Fibroblast of the conjunctiva (primary cell): ENCODE measurements at places on chromosomes 6 and 20.
A peak's percentile ranks its signal among the peaks of the same experiment; 100 is the strongest.

DNA sequence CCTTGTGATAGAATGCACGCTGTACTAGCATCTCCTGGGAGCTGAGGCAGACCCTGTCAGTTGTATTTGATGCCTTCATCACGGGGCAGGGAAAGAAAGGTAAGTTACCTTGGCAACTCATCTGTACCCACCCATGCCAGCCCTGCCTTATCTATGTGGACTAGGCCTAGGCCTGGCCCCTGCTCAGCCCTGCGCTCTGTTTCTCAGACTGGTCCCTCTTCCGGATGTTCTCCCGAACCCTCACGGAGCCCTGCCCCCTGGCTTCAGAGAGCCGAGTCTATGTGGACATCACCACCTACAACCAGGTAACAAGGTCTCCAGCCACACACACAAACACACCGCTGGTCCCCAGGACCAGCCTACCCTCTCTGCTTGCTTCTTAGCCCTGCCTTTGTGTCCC, 4.2 kb downstream of the PIGT start:
- DNase-seq, result no peak

DNA sequence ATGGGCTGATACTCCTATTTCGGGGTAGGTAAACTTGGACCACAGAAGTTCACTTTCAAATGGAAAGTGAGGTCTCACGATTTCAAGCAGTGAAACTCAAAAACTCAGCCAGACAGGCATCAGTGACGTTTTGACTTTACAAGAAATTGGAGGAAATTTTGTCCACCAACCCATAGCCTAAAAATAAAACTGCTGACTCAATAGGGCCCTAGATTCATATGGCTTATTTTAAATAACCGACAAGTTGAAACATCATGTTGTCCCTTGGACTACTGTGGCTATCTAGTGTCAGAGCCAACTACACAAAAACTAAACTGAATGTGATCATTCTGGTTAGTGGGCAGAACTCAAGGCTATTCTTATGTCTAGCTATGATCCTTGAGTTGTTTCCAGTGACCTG, 486.3 kb downstream of the GRIK2 start:
- DNase-seq, result no peak

DNA sequence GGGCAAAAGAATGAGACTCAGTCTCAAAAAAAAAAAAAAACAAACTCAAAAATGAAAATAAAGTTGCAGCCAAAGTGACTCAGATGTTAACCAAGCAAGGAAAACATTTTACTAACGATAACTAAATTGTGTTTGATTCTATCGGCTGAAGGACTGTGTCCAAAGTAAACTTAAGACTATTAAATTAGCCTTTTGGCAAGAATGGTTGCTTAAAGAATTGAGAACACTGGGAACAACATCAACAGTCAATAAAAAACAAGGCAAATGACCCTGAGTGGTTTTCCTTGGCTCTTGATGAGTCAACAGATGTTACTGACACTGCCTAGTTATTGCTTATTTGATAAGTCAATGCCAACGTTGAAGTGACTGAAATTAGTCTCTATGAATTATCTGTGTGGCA, 36.7 kb downstream of the POU3F2 start:
- DNase-seq, result peak; percentile 59

DNA sequence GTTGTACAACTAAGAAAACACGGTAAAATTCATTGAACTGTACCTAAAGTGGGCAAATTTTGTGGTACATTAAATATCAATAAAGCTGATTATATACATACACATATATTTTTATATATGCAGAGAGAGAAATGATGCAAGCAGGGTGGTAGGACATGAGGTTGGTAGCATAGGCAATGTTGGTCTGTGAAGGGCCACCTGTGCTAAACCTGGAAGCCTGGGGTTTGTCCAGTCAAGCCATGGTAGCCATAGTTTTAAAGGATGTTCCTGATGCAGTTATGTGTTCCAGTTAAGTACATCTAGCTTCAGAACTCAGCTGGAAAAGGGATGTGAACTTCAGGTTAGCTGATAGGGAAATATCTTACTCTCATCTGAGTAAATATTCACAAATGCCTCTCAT, 60.1 kb downstream of the TRIM38 start:
- DNase-seq, result no peak

DNA sequence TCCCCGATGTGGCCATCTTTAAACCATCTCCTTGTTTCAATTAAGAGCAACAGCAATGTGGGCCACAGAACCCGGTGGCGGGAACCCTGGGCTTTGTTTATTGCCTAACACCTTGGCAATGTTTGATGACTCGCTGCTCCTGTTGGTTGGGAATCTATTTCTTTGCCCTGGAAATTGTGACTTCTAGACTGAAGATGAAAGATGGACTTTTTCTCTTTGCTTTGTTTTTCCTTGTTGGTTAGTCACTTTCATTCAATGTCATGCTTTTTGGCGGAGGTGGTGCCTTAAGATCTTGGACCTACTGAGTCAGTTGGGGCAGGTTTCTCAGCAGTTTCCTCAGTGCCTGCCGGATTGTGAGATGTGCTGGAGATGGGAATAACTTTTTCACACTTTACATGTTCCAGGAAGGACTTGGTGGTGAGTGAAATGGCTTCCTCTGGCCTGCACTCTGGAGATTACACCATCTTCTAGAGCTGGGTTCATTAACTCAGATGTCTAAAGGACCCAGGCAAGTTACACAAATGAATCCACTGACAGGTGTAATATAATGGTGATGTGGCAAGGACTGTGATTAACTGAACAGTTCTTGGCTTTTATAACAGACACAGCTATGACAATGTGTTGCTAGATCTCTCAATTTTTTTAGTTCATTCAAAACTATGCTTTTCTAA, 56.3 kb downstream of the TSHZ2 start:
- DNase-seq, result no peak

DNA sequence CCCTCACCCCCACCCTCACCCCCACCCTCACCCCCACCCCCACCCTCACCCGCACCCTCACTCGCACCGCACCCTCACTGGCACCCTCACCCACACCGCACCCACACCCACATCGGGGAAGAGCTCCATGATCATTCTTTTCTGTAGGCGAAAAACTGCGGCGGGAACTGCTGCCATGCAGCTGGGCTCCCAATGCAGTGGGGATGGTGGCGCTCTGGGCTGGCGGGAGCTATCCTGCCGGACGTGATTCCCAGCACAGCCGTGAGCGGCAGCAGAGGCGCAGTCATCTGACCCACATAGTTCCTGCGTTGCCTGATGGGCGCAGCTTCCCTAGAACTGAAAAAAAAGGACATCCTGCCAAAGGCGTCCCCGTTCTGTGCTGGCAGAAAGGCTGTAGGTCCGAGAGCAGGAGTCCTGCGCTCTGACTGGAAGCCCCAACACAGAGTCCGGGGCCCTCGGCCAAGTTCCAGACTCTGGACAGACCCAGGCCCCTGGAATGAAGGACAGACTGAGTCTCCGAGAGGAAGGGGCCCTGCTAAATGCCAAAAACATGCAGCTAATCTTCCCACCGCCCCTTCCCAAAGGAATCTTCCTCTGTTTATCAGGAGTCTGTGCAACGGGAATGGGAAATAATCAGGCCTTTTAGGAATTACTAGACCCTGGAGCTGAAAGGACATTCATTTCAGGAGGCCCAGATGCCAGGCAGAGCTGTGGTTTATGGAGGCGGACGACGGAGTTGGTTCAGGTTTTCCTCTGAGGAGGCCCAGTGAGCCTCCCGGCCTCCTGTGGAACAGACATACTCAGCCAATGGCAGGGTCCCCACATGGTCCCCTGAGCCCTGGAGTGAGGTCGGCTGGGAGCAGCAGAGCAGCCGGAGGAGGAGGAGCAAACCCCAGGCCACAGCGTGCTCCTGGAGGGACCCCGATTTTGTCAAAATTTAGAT, 14.1 kb upstream of the TCFL5 start:
- peak; percentile 53 for DNase-seq

DNA sequence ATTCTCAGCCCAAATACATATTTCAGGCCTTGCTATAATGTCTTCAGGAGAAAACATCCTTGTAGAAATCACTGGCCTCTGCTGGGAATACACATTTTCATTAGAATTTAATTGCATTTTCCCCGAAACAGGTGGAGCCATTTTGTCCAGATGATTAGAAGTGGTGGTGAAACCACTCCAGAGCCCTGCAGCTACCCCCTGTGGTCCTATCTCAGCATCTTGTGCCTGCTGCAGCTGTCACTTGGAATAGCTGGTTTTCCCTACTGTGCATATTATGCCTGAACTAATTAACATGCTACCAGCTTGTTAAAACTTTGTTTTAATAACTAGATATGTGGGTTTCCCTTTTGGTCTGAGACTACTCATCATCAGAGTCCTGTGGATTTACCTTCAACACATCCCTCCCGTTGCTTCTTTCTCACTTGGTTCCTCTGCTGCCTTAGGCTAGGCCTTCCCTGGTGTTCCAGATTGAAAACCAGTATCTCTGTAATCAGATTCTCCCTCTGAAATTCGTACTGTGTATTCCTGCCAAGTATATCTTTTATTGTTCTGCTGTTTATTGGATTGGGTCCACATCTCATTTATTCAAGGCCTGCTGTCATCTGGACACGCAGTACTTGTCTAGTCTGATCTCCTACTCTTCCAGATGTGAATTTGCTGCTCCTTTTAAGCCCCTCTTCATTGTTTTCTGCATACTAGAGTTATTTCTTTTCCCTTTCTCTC, 15.2 kb downstream of the DNAH8 start:
- DNase-seq, result no peak

DNA sequence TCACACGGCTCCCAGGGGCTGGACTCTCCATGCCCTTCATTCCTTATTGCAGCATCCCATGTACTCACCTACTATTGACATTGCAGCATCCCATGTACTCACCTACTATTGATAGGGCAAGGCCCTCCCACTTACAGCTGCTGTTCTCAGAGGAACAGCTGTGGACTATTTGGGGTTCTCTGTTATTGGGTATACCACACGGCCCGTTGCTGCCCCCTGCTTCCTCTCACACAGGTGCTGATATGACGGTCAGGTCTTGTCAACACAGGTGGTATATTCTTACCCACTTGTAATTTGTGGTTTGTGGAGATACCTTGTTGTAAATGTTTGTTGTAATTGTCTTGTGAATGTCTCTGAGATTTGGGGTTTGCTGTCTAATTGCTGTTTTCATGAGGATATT, 18.8 kb downstream of the ALDH5A1 start:
- no peak for DNase-seq

DNA sequence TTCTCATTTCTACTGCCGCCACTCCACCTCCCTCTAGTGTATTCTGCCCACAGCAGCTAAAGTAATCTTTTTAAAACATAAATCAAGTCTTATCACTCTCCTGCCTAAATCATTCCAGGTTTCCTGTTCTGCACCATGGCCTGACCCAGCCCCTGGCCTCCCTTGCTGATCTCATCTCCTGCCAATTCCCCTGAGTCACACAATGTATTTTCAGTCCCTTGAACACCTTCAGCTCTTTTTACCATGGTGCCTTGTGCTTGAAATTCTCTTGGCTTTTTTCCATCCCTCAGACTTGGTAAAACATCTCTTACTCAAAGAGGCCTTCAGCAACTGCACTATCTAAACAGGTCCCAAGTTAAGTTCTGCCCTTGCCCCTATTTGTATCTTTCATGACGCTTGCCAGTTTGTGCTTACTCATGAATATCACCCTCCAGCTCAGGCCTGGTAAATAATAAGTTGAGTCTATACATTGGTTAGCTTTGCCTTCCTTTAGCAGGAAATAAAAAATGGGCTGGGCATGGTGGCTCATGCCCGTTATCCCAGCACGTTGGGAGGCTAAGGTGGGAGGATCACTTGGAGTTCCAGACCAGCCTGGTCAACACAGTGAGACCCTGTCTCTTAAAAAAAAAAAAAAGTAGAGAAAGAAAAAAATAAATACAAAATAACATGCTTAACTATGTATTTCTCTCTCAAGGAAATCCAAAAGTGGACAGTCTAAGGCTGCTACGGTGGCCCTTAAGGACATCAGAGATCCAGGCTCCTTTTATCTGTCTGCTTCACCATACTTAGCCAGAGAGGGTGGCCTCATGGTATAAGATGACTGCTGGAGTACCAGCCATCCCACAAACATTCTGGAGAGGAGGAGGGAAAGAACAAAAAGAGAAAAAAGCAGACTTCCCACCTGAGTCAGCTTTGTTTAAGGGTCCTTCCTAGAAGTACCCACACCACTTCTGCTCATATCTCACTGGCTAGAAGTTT, 62.2 kb downstream of the ARFGEF2 start:
- DNase-seq, result no peak

- DNase-seq, result no peak
These were observed 1.9 kb downstream of the TBPL1 start for GRCh38 chr6:133954657-133955576.

GRCh38 chr6:133985970-133986369, 32.9 kb downstream of the TBPL1 start:
- no peak for DNase-seq

- DNase-seq, result peak; percentile 68
These were observed 469.7 kb downstream of the CDKAL1 start for GRCh38 chr6:21003780-21004541.

DNA sequence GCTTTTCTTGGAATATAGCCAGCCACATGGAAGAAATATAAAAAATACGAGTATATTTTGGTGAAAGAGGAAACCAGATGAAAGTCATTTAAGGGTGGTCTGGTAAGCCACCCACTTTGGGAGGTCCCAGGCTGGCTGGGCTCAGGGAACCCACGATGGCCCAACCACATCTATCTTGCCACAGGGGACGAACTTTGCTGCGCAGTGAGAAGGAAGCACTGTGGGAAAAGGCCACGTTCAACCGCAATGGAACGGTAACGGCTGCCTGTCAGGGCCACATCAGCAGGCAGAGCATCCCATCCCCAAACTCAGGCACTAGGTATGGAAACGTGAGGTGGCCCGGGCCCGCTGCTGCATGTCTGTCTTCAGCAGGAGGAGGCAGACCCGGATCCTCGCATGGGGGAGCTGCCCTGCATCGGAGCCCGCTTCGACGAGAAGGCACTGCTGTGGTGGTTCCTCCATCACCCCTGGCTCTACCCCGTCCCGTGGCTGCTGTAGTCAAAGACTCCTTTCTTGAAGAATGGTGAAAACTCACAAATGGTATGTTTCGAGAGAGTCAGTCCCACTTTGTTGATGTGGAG, 300.4 kb downstream of the KIF16B start:
- DNase-seq, result no peak

GRCh38 chr6:33654831-33655554, 33.9 kb downstream of the ITPR3 start:
- DNase-seq, result peak; percentile 40

- no peak for DNase-seq
These were observed 101.9 kb downstream of the VEGFA start for GRCh38 chr6:43871933-43872332.

GRCh38 chr6:159008656-159009288, 8.8 kb upstream of the RSPH3 start:
- peak; percentile 12 for DNase-seq

- DNase-seq, result no peak
These were observed 23.4 kb downstream of the ATRN start for GRCh38 chr20:3494218-3494617.

- no peak for DNase-seq
These were observed 50.2 kb upstream of the SIRPG start for GRCh38 chr20:1707588-1708449.

- DNase-seq, result no peak
These were observed 2.0 kb downstream of the SOX4 start for GRCh38 chr6:21595285-21596144.

DNA sequence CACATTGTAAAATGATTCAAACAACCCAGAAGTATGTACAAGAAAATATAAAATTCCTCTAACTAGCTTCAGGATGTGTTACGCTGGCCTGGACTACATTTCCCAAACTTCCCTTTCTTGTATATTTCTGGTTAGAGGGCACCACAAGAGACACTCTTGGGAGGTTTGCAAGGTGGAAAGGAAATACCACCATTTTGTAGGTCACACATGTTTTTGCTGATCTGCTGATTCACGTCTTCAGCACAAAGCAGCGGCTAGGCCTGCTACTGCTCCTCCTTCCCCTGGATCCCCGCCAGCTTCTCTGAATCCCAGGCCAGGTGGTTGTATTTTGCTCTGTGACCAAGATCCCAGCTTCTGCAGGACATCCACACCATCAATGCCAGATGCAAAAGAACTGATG, 104.2 kb downstream of the AGPAT4 start:
- peak; percentile 71 for DNase-seq
